Inflammatory macrophage treated with lipopolysaccharide for 4 hours (primary cell): ENCODE measurements at places on chromosomes 5 and 9.
A peak's percentile ranks its signal among the peaks of the same experiment; 100 is the strongest.

DNA sequence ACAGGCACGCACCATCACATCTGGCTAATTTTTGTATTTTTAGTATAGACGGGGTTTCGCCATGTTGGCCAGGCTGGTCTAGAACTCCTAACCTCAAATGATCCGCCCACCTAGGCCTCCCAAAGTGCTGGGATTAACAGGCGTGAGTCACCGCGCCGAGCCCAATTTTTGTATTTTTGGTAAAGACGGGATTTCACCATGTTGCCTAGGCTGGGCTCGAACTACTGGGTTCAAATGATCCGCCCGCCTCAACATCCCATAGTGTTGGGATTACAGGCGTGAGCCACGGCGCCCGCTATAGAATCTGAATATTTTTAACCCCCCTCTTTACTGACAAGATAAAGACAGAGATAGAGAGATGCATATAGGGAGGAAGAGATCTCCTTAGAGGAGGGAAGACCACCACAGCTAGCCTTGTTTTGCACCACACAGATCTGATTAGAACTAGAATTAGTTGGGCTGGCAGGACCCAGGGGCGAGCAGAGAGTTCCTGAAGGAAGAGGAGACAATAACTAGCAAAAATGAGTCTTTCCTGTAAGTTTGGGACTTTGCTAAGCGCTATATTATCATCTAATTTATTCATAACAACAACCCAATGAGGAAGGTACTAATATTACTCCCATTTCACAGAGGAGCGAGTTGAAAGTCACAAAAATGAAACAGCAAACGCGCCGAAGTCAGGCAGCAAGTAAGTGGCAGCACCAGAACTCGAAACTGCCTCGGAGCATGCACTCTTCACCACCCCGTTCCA is 1.5 kb upstream of the ANKHD1 start:
- DNase-seq = no peak

DNA sequence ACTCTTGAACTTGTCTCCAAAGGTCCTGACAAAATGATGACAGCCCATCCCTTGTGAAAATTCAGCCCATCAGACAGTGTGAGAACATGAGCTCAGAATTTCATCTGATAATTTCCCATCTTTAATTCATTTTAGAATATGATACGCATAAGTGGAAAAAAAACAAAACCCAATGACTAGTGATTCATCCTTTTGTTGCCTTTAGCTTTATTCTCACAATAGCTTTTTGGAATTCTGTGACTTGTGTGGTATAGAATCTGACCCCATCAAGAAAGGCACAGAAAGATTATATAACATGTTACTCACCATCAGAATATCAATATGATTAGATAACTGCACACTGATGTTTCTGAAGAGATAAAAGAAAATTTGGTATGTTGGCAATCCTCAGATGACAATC is 16.1 kb upstream of the TMED7 start:
- DNase-seq = no peak

- no peak for DNase-seq
These were observed 18.2 kb upstream of the CEP120 start for GRCh38 chr5:123441408-123441807.

GRCh38 chr9:85216601-85217000 is 525.2 kb downstream of the AGTPBP1 start:
- DNase-seq = no peak

GRCh38 chr9:135146766-135147473 is 59.5 kb downstream of the OLFM1 start:
- DNase-seq = no peak

DNA sequence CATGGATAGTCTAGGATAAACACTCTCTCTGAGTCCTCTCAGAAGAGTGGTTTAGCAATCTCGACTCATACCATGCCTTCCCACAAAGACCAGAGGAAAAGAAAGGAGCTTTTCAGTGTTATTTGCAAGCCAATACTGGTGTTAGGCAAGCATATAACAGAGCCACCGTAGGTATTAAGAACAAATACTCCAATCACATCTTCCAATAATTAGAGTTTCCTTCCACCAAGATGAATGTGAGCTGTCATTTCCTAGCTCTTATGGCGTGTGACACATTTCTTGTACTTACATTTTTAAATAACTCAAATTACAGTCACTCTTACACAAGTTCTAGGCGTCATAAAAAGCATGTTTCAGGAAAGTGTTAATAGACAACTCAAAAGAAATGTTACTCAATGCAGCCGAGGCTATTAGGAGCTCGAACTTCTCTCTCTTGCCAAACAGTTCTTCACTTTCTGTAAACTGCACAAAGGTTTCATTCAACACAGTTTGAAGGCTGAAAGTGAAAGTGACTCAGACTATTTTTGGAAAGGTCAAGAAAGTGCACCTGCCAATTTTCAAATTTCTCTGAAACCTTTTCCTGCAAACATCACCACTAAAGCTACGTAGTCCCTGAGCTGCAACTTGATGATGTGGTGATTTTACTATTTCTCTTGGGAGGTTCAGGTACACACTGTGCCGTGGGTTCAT is 153.8 kb downstream of the AUH start:
- peak; percentile 88 for DNase-seq

DNA sequence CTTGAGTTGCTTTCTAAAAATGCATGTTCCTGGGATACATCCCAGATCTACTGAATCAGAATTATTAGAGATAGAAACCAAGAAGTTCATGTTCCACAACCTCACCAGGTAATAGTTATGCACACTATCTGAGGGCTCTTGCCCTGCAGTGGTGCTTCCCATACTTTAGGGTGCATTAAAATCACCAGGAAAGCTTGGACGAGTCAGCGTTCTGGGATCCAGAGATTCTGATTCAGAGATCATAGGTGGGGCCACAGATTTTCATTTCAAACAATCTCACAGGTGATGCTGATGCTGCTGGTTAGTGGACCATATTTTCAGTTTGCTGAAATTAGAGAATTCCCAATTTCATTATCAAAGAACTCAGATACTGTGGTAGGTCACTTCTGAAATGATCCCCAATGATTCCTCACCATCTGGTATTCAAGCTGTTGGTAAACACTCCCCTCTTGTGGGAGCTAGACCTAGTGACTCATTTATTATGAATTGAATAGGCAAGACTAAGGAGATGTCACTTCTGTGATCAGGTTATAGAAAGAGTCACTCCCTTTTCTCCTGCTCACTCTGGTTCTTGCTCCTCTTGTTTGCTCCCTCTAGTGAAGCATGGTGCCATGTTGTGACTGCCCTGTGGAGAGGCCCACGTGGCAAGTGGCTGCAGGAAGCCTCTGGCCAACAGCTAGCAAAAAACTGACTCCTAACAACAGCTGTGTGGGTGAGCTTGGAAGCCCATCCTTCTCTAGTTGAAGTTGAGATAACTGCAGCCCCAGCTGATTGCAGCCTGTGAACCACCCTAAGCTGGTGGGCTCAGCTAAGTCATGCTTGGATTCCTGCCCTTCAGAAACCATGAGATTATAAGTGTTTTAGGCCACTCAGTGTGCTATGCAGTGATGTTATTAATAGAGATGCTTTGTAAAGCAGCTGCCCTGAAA is 59.8 kb downstream of the SH3TC2 start:
- peak; percentile 8 for DNase-seq

DNA sequence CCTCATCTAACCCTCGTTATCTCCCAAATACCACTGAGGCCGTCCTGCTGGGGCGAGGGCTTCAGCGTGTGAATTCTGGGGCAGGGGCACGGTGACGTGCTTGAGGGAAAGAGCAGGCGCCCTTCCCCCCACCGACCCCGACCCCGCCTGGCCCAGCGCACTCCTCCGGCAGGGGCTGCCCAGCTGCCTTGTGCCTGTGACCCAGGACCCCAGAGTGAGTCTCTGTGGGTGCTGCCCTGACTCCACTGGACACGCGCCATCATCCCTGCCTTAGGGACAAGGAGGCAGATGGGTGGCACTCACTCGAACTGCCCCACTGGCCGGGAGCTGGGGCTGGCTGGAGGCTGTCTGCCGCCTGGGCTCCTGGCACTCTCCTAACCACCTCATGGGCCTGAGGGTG is 136.2 kb upstream of the LPCAT1 start:
- no peak for DNase-seq

GRCh38 chr9:134182554-134183085 is 18.3 kb upstream of the RNU6ATAC start:
- no peak for DNase-seq

GRCh38 chr5:81213070-81213469 is 20.1 kb upstream of the CKMT2 start:
- DNase-seq = no peak

DNA sequence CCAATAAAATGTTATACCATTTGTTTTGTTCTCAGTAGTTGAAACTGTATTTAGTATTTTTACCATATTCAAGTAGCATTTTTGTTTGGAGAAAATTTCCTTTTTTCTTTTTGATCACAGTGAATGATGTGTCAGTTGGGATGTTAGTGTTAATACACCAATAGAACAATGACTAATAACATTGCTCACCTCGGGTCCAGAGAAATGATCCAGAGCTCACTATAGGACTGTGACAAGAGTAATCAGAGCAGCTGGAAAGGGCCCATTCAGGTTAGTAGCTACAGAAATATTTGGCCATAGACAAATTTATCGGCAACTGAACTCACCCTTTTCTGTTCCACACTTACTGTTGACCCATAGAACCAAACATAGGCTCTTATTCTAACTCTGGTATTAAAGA is 989.2 kb downstream of the TLE4 start:
- DNase-seq = no peak

DNA sequence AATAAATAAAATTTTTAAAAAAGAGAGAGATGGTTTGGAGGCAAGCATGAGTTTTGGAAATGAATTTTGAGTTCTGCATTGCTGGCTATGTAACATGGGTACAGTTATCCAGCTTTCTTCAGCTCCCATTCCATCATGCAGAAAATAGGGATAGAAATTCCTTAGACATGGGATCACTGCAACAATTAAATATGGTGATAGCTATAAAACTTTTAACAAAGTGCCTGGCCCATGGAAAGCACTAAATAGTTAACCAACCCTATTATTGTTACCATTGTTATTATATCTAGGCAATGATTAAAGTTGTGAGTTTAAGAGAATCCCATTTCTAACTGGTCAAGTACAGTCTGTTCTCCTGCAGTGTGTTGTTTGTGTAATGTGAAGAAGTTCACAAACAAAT is 115.4 kb upstream of the GAS1 start:
- DNase-seq = no peak

DNA sequence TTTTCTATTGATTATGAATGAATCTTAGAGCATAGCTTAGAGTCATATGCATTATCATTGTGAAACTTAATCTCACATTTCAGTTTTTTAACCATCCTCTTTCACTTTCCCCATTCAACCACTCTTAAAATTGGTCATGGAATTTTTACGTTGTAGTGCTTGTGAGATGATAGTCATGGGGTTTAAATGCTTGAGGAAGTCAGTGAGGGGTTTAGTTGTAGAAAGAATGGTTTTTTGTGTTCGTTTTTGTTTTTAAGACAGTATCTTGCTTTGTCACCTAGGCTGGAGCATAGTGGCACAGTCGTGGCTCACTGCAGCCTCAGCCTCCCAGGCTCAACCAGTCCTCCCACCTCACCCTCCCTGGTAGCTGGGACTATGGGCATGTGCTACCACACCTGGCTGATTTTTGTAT is 19.6 kb downstream of the UGCG start:
- DNase-seq = peak; percentile 89

DNA sequence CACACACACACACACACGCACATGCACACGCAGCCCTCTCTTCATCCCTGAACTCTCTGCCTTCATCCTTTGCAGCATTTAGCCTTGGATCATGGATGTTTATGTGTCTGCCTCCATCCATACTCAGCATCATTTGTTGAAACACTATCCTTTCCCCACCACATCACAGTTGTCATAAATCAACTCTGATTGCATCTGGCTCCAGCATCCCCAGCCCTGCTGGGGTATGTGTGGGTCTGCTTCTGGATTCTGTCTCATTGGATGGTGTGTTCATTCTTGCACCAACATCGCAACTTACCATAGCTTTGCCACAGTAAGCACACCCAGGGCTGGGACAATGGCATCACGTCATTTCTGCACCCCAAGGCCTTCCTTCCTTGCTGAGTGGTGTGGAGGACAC is 175.4 kb downstream of the RGS3 start:
- no peak for DNase-seq

DNA sequence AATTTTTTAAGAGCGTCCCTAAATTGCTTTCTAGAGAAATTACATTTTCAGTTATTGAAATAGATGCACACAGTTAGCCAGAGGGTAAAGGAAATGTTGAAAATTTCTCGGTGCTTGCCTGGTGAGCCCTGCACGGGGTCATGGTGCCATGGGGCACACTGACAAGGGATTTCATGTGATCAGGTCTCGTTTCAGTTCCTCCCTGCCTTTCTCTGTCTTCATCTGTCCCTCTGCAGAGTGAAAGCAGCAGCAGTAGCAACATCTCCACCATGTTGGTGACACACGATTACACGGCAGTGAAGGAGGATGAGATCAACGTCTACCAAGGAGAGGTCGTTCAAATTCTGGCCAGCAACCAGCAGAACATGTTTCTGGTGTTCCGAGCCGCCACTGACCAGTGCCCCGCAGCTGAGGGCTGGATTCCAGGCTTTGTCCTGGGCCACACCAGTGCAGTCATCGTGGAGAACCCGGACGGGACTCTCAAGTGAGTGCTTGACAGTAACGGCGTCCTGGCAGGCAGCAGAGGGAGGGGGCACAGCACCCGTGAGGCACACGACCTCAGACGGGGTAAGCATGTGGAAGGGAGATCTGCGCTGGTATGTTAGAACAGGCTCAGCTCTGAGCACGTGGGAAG is 89.1 kb upstream of the OTULINL start:
- DNase-seq = peak; percentile 91

- DNase-seq = peak; percentile 39
These were observed 480.0 kb downstream of the TAF11L14 start for GRCh38 chr5:18114151-18114757.

- DNase-seq = no peak
These were observed 4.6 kb downstream of the MORN5 start for GRCh38 chr9:122164286-122164685.

GRCh38 chr9:109953300-109953699 is 173.3 kb downstream of the PALM2AKAP2 start:
- DNase-seq = no peak

GRCh38 chr5:37859805-37860204 is 20.0 kb upstream of the GDNF start:
- peak; percentile 21 for DNase-seq

GRCh38 chr9:27765266-27766072 is 192.2 kb upstream of the C9orf72 start:
- DNase-seq = no peak

GRCh38 chr9:68841276-68842052 is 136.4 kb downstream of the PIP5K1B start:
- peak; percentile 62 for DNase-seq
